ENCODE measurements at places on chromosomes 4 and X.
A peak's percentile ranks its signal among the peaks of the same experiment; 100 is the strongest.

- H3K27me3 ChIP-seq: peaks cover 2% of the 10 kb centered on the region
- no peak for DNase-seq
- H3K4me1 ChIP-seq: no peaks in the 10 kb centered on the region
- no peaks in the 10 kb centered on the region for H3K36me3 ChIP-seq
These were observed 78.8 kb downstream of the FAM184B start for GRCh38 chr4:17702641-17703040.

GRCh38 chr4:159434114-159434870, 331.4 kb downstream of the RAPGEF2 start:
- peaks cover 8% of the 10 kb centered on the region for H3K27me3 ChIP-seq
- no peak overlapping the region for H3K4me3 ChIP-seq
- no peak overlapping the region for H3K27ac ChIP-seq
- H3K4me1 ChIP-seq: peaks cover 12% of the 10 kb centered on the region
- no peaks in the 10 kb centered on the region for H3K36me3 ChIP-seq

GRCh38 chrX:97366237-97366636, 482.5 kb downstream of the RPA4 start:
- no peak overlapping the region for H3K4me3 ChIP-seq
- H3K27ac ChIP-seq: no peak overlapping the region

DNA sequence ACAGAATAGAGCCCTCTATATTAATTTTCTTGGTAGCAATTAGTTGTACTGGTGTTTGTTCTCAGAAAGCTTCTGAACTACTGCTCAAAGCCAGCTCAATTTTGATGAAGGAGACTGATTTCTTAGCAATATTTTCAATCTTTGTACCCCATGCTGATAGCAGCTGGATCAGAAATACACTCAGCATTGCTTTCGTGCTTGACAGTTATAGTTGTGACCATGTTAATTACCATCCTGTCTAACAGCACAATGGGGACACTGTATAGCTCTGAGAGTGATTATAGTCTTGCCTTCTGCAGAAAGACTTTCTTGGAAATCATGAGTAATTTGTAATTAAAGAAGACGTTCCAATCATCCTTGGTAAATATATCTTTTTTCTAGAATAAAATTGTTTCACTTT, 79.7 kb upstream of the GNPDA2 start:
- no peaks in the 10 kb centered on the region for H3K4me1 ChIP-seq
- H3K27ac ChIP-seq: no peak overlapping the region
- H3K27me3 ChIP-seq: no peaks in the 10 kb centered on the region
- no peak for DNase-seq
- H3K36me3 ChIP-seq: no peaks in the 10 kb centered on the region

- H3K4me1 ChIP-seq: no peaks in the 10 kb centered on the region
- no peak for DNase-seq
- no peaks in the 10 kb centered on the region for H3K27me3 ChIP-seq
- no peak overlapping the region for H3K27ac ChIP-seq
These were observed 243.8 kb upstream of the LDB2 start for GRCh38 chr4:17142232-17142711.

GRCh38 chr4:20925176-20925575, 224.9 kb downstream of the PACRGL start:
- H3K27me3 ChIP-seq: no peaks in the 10 kb centered on the region
- no peaks in the 10 kb centered on the region for H3K4me1 ChIP-seq
- no peaks in the 10 kb centered on the region for H3K36me3 ChIP-seq
- H3K27ac ChIP-seq: no peak overlapping the region
- no peak overlapping the region for H3K4me3 ChIP-seq
- DNase-seq: no peak

- no peak overlapping the region for H3K27ac ChIP-seq
- no peaks in the 10 kb centered on the region for H3K27me3 ChIP-seq
- H3K4me1 ChIP-seq: no peaks in the 10 kb centered on the region
- DNase-seq: no peak
These were observed 83.5 kb upstream of the SPIN4 start for GRCh38 chrX:63434665-63435064.

DNA sequence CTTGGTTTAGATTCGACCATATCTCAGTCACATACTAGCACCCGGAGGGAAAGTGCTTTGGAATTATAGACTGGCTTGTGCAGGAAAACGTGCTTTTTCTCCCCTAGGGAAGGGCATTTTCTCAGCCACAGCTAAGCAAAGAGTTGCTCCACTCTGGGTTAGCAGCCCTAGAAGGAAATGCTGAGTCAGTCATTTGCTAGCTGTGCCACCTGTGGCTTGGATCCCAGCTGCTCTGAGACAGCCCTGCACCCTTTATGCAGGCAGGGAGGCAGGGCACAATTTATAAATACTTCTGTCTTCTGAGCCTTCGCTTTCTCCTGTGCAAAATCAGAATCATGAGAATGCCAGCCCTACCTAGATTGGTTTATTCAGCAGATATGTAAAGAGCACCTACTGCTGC, 1.3 kb upstream of the USP51 start:
- no peak overlapping the region for H3K4me3 ChIP-seq
- H3K27ac ChIP-seq: no peak overlapping the region
- H3K4me1 ChIP-seq: peaks cover 19% of the 10 kb centered on the region
- DNase-seq: no peak
- H3K27me3 ChIP-seq: no peaks in the 10 kb centered on the region

- no peaks in the 10 kb centered on the region for H3K27me3 ChIP-seq
- no peaks in the 10 kb centered on the region for H3K36me3 ChIP-seq
- no peak overlapping the region for H3K27ac ChIP-seq
- H3K4me1 ChIP-seq: no peaks in the 10 kb centered on the region
These were observed 21.8 kb downstream of the ADAM29 start for GRCh38 chr4:174940002-174940401.

DNA sequence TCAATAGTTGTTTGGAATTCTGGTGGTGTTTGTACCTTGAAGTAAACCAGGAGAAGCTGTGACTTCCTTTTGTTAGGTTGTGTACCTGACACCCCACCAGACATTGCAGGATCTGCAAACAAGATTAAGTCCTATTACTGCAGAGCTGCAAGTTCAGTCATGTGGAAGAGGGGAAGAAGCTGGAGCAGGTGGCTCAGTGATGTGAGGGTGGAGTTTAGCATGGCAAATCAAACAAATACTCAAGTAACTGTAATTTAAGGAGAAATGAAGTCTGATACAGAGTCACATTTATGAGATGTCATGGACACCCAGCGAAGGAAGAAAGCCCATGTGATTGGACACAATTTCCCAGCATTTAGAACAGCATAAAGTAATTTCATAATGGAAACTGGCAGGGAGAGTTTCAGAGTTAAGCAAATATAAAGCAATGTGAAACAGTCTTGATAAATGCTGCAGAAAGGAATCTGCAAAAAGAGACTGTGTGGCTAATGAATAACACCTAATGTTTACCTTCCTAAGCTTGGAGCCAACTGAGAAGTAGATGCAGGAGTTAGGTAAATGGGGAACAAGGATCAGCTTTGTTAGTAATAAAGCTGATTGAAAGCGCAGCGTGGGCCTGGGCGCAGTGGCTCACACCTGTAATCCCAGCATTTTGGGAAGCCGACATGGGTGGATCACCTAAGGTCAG, 249.1 kb downstream of the GBA3 start:
- H3K27ac ChIP-seq: no peak overlapping the region
- H3K36me3 ChIP-seq: no peaks in the 10 kb centered on the region
- no peak overlapping the region for H3K4me3 ChIP-seq
- DNase-seq: no peak

GRCh38 chrX:13091111-13091765, 46.8 kb upstream of the FAM9C start:
- peaks cover 5% of the 10 kb centered on the region for H3K36me3 ChIP-seq
- peaks cover 93% of the 10 kb centered on the region for H3K4me1 ChIP-seq
- no peaks in the 10 kb centered on the region for H3K27me3 ChIP-seq
- DNase-seq: peak; percentile 65
- peak overlapping the region; percentile 83 for H3K27ac ChIP-seq

- H3K27ac ChIP-seq: no peak overlapping the region
- H3K36me3 ChIP-seq: peaks cover 6% of the 10 kb centered on the region
- no peak for DNase-seq
- no peak overlapping the region for H3K4me3 ChIP-seq
- H3K27me3 ChIP-seq: no peaks in the 10 kb centered on the region
These were observed 85.4 kb downstream of the SHISA3 start for GRCh38 chr4:42482516-42483327.

- H3K27ac ChIP-seq: no peak overlapping the region
- H3K36me3 ChIP-seq: no peaks in the 10 kb centered on the region
- DNase-seq: no peak
- no peaks in the 10 kb centered on the region for H3K27me3 ChIP-seq
These were observed 700.5 kb downstream of the TRIML1 start for GRCh38 chr4:188839704-188840103.

DNA sequence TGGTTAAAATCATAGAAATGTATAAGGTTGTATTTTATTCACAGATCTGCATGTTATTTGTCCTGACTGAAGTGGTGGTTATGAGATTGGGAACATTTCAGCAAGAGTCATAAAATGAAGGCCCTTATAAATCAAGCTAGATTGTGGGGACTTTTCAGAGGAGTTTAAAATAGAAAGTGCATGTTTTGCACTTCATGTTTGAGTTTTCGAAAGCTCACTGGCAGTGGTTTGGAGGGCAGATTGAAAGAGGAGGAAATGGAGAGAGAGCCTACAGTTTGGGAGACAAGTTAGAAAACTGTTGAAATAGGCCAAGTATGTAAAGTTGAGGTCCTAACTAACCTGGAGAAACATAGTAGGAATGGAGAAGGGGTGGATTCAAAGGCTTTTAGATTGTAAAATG, 124.9 kb downstream of the KDM6A start:
- H3K27ac ChIP-seq: peak overlapping the region; percentile 81
- no peaks in the 10 kb centered on the region for H3K27me3 ChIP-seq
- DNase-seq: no peak

GRCh38 chr4:54097152-54097551, 2.8 kb upstream of the GSX2 start:
- H3K27ac ChIP-seq: no peak overlapping the region
- H3K4me1 ChIP-seq: peaks cover 47% of the 10 kb centered on the region
- no peak overlapping the region for H3K4me3 ChIP-seq
- H3K36me3 ChIP-seq: no peaks in the 10 kb centered on the region
- no peak for DNase-seq
- H3K27me3 ChIP-seq: peaks cover 87% of the 10 kb centered on the region

GRCh38 chr4:4455210-4455865, 68.4 kb downstream of the NSG1 start:
- DNase-seq: no peak
- no peaks in the 10 kb centered on the region for H3K4me1 ChIP-seq
- H3K27ac ChIP-seq: no peak overlapping the region
- H3K27me3 ChIP-seq: no peaks in the 10 kb centered on the region
- H3K36me3 ChIP-seq: peaks cover 14% of the 10 kb centered on the region

DNA sequence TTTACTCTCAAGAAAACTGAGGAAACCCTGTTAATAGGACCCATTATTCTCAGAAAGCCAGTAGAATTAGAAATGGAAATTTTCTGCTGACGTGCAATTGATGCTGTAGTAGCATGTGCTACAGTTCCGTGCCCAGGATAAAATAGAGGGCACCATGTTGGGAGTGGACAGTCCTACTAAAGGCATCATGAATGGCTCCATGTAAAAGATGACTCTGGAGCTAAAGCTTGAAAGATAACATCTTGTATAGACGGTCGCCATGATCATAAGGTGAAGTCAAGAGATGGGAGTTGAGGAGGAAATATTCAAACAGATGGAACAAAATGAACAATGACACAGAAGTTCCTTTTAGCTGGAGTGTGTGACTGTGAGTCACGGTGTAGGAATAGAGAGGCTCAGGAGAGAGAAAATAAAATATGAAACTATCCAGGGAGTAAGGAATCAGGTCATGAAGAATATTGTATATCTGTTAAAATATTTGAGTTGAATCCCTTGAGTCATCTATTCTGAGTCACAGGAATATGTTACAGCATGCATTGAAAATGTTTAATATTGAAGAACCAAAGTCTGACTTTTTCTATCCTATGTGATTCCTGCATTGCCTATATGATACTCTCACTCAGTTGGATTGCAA, 31.8 kb downstream of the ANXA10 start:
- peaks cover 3% of the 10 kb centered on the region for H3K27me3 ChIP-seq
- no peaks in the 10 kb centered on the region for H3K36me3 ChIP-seq
- no peaks in the 10 kb centered on the region for H3K4me1 ChIP-seq
- no peak overlapping the region for H3K4me3 ChIP-seq

GRCh38 chr4:3826247-3827172, 60.3 kb downstream of the ADRA2C start:
- no peak overlapping the region for H3K4me3 ChIP-seq
- no peaks in the 10 kb centered on the region for H3K36me3 ChIP-seq
- no peak overlapping the region for H3K27ac ChIP-seq
- no peak for DNase-seq
- H3K4me1 ChIP-seq: no peaks in the 10 kb centered on the region

DNA sequence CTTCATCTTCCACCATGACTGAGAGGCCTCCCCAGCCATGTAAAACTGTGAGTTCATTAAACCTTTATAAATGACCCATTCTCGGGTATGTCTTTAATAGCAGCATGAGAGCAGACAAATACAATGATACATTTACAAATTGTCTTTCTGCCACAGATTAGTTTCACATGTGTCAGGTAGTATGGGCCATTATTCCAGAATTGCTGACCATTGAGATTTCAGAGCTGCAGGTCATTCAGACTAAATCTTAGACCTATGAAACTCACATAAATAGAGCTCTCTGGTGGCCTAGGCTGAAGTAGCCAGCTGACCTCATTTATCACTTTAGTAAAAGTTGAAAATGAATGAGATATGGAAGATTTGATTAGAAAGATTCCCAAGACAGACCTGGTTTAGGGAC, 105.8 kb downstream of the FIP1L1 start:
- no peaks in the 10 kb centered on the region for H3K4me1 ChIP-seq
- H3K27ac ChIP-seq: no peak overlapping the region
- H3K4me3 ChIP-seq: no peak overlapping the region
- no peak for DNase-seq
- no peaks in the 10 kb centered on the region for H3K36me3 ChIP-seq

- peak overlapping the region; percentile 85 for H3K27ac ChIP-seq
- H3K27me3 ChIP-seq: peaks cover 14% of the 10 kb centered on the region
- DNase-seq: peak; percentile 88
- peaks cover 10% of the 10 kb centered on the region for H3K36me3 ChIP-seq
- H3K4me1 ChIP-seq: peaks cover 58% of the 10 kb centered on the region
- peak overlapping the region; percentile 55 for H3K4me3 ChIP-seq
These were observed 82.2 kb downstream of the MAML3 start for GRCh38 chr4:140071806-140072205.

DNA sequence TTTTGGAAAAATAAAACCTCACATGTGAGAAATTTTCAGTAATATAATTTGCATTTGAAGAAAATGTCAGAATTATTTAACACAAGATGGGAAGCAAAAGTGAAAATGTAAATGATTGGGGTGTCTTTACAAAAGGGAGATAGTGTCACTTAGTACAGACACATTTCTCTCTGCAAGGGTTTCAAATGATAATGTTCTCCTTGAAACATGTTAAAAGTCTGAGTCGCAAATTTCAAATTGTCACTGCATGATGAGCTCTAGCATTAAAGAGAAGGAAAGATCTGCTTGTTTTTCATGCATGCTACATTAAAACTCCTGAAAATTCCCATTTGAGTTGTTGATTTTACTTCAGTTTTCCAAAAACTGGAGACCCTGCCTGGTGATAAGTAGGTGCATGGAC, 122.0 kb upstream of the LDB2 start:
- H3K4me3 ChIP-seq: no peak overlapping the region
- DNase-seq: no peak
- H3K27ac ChIP-seq: no peak overlapping the region
- H3K4me1 ChIP-seq: no peaks in the 10 kb centered on the region
- H3K27me3 ChIP-seq: peaks cover 7% of the 10 kb centered on the region
